ENCODE measurements at places on chromosomes 7 and 10. TPM values are rescaled to one million over a fixed set of nuclear protein-coding genes. Genes with fewer than 3 reads are reported as not detected.

SPACDR gene
- 0.76 TPM for polyA plus RNA-seq

DNA sequence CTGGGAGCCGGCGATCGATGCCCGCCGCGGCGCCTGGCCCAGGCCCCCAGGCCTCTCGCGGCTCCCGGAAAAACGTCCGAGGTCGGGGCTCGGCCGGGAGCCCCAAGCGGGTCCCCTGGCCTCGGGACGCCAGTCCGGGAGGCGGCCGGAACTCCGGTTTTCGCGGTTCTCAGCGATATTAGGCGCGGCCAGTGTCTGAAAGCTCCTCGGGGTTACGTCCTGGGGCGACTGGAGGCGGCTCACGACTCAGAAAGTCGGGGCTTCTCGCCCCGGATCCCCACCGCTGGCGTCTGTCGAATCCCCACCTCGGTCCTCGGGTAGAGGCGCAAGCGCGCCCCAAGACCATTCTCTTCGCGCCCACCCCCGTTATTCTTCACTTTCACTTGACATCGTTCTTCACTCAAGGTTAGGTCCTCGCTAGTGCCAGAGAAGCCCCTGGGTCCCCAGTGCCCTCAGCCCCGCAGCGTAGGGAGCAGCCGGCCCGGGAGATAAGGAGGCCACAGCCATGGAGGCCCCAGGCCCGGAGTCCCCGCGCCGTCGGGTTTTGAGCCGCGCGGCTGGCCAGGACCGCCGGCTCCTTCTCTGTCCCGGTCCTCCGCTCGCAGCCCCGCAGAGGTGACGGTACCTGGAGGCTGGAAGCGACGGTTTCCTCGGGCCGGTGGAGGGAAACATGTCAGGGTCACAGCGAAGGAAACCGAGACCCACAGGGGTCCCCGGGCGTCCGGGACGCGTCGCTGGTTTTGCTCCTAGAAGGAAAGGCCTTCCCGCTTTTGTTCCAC, 35.2 kb upstream of the EBLN1 start:
- DNase-seq, result no peak

- DNase-seq, result peak; percentile 50
These were observed 29.2 kb downstream of the TFAM start for GRCh38 chr10:58414270-58415041.

- no peak for DNase-seq
These were observed 68.3 kb upstream of the DNAJB6 start for GRCh38 chr7:157268540-157268939.

FLNC gene
- polyA plus RNA-seq, result 25.8 TPM
